ENCODE measurements at places on chromosomes 5 and 9.

- no peak for DNase-seq
Observed at GRCh38 chr5:33088176-33088575, 352.6 kb upstream of the TARS1 start.

DNA sequence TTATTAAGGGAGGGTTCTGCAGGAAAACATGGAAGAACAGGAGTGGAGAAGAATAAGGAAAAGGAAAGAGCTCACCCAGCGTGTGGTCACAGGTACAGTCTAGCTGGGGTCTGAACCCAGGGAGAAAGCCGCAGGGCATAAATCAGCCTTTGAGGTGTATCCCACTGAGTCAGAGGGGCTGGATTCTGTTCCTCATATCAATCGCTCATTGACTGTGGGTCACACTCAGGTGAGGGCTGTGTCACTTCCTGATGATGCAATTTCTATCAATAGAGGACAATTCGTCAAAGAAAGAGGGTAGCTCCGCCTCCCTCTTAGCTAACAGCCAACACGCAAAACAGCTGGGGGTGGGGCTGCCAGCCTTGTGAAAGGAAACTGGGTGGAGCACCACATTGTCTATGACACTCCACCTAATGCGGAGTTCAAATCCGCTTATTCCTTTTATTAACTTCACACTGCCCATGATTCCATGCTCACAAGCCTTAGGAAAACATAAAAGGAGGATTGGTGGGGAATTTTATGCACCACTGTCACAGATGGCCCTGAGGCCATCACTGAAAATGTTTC is 176.2 kb downstream of the ICE1 start:
- DNase-seq = no peak

- DNase-seq = no peak
Observed at GRCh38 chr9:110251212-110251611, 5.1 kb downstream of the TXN start.

DNA sequence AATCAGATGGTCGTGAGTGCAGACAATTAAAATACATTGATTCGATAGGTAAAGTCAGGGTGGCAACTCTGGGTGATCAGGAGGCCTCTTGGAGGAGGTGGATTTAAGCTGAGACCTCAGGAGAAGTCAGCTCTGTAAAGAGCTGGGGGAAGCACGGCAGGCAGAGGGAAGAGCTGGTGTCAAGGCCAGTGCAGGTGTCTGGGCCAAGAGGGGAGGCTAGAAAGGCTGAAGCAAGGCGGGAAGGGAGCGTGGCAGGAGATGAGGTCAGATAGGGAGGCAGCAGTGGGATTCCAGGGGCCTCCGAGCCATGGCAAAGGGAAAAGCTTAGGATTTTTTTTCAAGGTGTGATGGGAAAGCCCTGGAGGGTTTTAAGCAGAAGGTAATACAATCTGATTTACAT is 178.7 kb downstream of the FSTL4 start:
- no peak for DNase-seq

DNA sequence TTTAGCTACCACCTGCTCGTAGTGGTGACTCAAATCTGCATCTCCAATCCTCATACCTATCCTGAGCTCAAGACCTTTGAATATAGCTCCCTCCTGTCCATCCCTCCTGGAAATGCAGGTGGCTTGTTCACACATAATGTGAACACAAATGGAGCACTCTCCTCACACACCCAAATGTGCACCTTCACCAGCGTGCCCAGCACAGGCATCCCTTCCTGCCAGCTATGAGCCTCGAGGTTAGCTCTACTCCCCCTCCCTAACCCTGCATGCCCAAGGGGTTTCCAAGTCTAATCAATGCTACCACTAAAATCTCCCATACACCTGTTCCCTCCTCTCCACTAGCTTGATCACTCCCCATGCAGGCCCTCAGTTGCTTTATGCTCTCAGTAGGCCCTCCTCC is 2.2 kb upstream of the TGFBI start:
- DNase-seq = no peak

DNA sequence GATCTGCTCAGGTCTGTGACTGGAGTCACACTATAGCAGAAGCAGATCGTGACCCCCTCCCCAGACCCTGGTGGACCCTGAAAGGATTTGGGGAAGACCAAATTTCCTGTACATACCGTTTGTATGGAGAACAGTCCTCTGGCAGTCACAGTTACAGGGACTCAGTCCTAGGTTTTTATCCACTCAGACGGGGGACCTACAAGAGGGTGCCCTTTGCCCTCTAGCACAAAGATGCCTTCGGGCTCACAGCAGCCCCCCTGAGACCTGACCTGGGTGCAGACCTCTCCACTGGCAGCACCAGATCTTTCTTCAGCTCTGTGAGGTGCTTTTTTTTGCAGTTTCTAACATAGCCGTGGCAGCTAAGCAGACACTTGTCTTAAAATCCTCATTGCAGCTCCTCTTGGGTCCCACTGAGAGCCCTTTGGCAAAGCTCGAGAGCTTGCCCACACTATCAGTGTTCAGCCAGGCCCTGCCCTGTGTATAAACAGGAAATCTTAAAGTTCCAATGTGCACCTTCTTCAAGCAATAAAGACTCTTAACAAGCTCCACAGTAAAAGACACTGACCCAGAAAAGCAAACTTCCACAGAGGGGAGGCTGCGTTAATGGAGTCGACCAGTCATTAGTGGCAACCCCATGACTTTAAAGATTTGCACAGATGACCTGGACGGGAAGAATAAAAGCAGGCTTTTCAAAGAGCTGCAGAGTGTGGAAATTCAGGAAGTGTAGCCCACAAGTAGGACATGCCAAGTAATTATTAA is 71.8 kb upstream of the LHFPL2 start:
- DNase-seq = no peak

DNA sequence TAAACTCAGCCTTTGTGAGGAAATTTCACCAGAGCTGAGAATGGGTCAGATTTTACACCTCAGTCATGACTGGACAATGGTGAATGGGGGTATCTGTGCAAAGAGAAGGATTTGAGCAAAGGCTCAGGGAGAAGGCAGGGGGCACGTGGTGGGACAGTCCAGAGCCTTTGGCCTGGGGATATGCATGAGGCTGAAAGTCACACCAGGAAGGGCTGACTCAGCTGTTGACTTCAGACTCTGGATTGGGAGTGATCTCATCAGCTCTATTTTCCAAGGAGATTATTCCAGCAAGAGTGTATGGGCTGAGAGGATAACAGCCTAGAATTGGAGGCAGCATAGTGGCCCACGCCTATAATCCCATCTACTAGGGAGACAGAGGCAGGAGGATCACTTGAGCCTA is 53.6 kb downstream of the SAXO1 start:
- no peak for DNase-seq

DNA sequence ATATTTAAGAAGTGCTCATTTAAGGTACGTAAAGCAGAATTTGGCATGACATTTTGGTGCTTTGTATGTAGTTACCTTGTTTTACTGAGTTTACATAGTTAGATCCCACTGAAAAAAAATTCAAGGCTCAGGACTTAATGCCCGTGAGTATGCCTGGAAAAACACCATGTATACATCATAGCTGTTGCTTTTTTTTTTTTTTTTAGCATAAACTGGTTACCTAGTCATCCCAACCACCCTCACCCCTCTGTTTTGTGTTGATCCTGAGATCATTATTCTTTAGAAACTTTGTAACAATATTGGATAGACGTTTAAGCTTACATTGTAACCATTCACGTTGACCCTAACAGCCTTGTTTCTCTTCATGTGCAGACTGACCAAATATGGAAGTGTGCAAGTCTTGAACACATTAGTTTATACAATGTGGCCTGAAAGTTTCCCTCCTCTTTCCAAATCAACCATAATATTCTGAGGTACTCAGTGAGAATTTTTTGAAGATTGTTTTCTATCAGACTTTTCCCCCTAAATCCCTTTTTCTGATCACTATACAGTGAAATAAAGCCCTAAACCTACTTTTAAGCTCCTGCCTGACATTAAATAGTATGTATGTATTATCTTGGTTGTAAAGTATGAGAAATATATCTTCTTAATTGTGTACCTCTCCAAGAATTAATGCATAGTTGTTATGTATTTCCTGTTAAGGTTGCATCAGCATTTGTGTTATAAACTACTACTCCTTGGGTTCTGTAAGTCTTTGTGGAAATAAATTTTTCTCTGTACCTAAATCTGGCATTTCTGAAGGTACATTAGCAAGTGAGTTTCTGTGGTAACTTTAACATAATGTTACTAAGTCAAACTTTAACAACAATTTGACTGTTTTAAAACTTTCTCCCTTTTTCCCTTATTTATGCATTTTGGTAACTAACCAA is 4.4 kb downstream of the RABGAP1 start:
- DNase-seq = no peak

- no peak for DNase-seq
Observed at GRCh38 chr5:75510417-75510835, 1.0 kb downstream of the CERT1 start.

GRCh38 chr5:143870871-143871632 is 59.1 kb downstream of the HMHB1 start:
- no peak for DNase-seq

- DNase-seq = no peak
Observed at GRCh38 chr5:124963236-124963919, 216.9 kb upstream of the ZNF608 start.

DNA sequence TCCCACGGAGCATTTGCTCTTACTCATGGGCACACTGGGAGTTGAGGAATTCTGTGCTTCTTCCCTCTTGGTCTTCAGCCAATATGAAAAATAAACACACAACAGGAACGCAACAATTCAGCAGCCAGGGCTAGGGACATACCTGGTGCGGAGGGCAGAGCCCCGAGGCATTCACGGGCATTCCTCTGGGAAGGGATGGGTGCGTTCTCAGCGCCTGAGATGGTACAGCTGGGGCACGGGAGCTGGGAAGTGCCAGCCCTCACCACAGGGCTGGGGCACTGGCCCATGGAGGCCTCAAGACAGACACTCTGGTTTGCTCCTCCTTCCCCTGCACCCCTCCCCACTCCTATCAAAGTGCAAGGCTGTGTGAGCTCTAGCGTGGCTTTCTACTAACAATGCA is 2.1 kb downstream of the SLC6A3 start:
- DNase-seq = no peak

DNA sequence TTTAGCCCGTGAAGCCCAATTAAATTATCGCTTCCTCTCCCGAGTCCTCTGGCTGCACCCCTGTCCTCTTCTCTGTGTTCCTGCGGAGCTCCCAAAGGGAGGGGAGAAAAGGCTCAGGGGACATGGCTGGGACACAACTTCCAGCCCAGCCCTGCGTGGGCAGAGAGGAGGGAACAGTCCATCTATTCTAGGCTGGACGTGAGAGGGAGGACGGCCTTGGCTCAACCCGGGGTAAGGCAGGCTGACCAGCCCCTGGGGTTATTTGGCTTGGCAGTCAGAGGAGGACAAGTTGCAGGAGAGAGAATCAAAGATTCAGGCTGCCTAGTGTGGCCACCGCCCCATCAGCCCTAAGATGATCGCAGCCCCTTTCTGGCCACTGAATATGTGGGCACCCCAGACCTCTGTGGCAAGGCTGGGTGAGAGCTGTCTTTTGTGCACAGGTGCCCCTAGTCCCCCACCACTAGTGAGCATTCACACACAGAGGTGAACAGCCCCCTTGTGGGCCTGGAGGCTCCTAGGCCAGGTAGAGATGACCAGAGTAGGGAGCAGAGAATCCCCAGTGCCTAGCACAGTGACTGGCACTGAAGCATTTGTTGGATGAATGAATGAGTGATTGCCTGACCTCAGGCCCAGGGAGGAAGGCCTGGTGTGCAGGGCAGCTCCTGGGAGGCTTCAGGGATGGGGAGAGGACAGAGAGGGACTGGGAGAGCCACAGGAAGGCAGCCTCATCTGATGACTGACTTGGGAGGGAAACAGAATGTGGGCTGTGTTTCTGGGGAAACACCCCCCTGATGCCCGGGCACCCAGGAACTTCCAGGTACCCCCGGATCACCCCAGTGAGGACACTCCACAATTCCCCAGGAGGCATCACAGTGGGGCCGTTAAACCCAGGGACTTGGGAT is 133.9 kb downstream of the C9orf50 start:
- DNase-seq = peak; percentile 28

- peak; percentile 52 for DNase-seq
Observed at GRCh38 chr9:86405926-86406325, 51.7 kb upstream of the TUT7 start.

Data from activated naive CD4-positive, alpha-beta T cell treated with anti-CD3 and anti-CD28 coated beads for 36 hours (primary cell).